GM12864 (cell line): ENCODE measurements at places on chromosomes 6 and 20.
A peak's percentile ranks its signal among the peaks of the same experiment; 100 is the strongest.

DNA sequence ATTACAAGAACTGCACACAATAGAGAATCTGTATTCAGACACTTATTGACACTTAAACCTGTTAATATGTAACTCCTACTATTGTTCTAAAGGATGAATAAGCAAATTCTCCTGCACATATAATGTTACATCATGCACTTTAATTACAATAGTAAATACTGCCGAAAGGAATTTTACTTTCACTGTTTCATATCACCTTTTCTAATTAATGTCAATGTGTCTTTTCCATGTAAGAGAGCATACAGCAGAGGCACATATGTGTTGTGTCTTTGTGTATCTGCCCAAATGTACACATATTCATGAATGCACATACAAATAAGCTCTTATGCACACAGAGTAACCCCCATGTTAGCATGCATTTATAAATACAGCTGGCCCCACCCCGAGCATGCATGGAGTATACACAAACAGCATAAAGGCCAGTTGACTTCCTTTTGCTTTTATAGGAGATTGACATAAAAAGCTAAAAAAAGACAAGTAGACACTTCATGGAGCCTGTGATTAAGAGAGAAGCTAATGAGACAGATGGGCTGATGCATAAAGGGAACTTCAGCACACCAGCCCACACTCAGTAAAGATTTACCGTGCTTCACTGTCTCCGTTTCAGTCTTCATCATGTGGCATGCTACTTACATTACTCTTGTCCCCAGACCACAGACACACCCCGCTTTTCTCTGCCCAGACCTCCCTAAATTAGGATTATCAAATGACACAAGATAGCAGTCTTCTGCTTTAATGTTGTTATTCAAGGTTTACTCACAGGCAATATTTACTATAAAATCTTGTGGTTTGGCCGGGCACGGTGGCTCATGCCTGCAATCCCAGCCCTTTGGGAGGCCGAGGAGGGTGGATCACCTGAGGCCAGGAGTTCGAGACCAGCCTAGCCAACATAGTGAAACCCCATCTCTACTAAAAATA is 184.6 kb downstream of the ATXN1 start:
- no peak for DNase-seq

- no peak for DNase-seq
These were observed 9.8 kb downstream of the PDE10A start for GRCh38 chr6:165653196-165653595.

DNA sequence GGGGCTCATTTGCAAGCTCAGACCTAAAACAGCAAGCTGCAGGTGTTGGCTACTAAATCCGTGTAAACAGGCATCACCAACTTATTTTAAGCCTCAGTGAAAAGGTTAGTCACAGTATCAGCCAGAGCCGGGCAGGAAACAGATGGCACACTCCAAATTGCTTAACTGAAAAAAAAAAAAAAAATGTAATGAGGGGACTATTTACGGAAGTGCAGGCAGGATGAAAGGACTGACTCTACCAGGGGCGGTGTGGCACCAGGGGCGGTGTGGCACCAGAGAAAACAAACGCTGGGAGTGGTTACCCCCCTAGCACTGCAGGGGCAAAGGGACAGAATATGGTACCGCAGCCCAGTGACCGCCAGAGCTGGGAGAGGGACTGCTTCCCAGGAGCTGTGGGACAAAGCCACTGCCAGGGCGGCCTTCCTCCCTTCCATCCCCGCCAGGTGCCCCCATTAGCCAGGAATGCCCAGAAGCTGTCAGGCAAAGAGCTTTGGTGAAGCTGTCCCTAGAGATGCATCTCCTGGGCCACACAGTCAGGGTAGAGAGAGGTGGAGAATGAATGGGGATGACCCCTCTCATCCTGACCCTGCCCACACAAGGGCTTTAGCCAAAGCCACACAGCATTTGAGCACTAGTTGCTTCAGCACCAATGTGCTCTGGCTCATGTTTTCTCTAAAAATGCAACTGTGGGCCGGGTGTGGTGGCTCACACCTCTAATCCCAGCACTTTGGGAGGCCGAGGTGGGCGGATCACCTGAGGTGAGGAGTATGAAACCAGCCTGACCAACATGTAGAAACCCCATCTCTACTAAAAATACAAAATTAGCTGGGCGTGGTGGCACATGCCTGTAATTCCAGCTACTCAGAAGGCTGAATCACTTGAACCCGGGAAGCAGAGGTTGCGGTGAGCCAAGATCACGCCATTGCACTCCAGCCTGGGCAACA is 39.6 kb upstream of the GFOD1 start:
- peak; percentile 70 for DNase-seq

DNA sequence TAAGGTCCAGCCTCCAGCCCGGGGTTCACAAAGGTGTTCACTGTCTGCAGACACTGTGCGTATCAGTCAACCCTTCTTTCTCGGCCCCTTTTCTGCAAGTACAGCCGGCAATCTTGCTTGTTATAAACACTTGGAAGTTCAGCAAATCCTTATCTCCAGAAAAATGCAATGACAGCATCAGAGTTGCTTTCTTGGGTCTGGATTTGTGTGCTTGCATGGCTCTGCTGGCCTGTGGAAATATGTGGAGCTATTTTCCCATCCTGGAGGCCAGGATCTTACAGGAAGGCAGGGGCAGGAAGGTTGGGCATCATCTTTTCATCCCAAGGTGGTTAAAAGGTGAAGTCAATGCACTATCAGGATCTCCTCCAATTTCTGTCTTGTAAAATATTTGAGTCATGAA is 100.3 kb downstream of the SMOC2 start:
- DNase-seq: no peak

DNA sequence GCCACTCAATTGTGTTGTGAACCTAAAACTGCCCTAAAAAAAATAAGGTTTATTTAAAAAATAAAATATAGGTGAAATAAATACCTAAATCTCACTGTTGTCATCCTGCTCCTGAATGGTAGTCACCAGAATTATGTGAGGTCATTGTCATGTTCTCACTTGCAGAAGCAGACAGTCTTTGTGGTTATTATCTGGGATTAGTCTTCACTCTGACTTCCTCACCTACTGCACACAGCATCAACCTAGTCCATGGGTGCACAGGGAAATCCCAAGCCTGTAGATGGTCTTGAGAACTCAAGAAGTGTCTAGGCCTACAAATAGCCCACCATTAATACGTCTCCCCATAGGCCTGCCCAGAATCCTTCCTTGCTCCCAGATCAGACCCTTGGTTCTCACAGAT is 97.0 kb downstream of the FOXF2 start:
- no peak for DNase-seq

GRCh38 chr6:50699051-50699775 is 14.1 kb upstream of the TFAP2D start:
- DNase-seq: no peak

- DNase-seq: no peak
These were observed 18.4 kb downstream of the STX16 start for GRCh38 chr20:58669287-58670006.

DNA sequence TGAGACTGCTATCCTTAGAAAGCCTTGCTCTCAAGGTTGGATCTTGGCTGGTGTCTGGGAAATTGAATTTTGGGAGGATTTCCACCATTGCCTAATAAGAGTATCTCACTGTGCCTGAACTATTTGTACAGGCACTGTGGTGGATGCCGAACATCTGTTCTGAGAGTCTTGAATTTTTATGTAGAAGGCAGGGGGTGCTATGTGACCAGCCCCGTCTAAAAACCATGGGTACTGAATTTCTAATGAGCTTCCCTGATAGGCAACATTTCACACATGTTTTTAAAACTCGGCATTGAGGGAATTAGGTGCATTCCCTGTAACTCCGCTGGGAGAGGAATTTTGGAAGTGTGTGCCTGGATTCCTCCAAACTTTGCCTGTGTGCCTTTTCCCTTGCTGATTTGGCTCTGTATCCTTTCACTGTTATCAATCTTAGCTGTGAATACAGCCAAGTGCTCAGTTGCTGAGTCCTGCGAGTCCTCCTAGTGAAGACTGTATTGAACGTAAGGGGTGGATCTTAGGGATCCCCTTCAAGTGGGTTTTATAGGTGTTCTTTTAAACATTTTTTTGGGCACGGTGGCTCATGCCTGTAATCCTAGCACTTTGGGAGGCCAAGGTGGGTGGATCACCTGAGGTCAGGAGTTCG is 27.6 kb upstream of the SCAF8 start:
- DNase-seq: no peak

DNA sequence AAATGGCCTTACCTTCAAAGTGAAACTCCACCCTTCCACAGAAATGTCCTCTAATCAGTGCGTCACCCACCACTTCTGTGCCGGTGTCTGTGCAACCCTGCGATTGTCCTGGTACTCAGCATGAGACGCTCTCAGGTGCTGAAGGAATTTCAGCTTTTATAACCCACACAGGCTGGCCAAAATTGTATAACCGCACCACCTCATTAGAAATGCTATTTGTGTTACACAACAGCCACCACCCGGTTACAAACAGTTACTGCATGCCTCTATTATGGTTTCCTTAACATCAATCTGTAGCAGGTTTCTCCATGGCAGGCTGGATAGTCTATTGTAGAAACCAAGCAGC is 51.5 kb downstream of the SLC23A2 start:
- no peak for DNase-seq

DNA sequence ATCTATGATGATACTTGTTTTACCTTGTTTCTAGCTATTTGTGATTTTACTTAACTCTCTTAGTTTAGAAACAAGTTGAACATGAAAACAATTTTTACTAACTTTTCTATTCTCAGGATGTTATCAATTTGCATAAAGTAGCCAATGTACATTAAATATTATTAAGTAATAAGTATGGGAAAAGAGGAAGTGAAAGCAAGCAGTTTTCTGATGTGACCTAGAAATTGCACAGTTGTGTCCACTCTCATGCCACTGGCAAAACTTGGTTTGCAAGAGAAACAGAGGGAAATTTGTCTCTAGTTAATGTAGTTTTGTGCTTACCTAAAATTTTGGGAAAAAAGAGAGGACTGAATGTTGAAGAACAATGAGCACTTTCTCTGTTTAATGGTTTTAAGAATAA is 19.2 kb upstream of the TSPYL1 start:
- no peak for DNase-seq

DNA sequence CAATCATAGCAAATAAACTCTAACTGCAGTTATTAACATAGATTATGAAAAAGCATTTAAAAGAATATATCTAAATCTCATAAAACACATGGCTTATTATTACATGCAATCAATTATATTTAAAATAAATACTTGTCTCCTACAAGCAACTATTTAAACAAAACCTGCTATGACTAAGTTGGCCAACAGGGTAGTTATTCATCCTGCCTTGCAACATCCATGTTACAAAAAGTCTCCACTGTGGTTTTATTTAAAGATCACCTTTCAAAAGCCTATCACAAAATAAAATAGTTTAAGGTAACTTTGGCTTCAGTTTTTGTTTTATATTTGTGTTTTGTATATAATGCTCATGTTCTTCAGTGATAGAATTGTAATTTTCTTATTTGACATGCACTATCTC is 1127.0 kb upstream of the MAP3K7 start:
- DNase-seq: no peak

DNA sequence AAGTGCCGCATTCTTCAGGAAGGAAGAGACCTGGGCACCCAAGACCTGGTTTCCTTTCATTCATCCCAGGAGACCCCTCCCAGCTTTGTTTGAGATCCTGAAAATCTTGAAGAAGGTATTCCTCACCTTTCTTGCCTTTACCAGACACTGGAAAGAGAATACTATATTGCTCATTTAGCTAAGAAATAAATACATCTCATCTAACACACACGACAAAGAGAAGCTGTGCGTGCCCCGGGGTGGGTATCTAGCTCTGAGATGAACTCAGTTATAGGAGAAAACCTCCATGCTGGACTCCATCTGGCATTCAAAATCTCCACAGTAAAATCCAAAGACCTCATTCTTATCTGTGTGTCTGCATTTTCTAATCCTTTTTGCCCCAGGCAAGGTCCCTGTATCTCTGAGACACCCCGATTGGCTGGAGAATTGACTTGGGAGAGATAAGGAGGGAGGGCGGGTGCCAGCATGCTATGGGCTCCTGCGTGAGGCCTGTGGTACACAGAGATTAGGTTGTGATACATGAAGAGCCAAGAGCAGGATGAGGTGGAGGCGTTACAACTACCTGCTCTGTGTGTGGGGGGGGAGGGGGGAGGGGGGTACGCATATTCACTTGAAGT is 4.8 kb downstream of the MUC21 start:
- no peak for DNase-seq
